ENCODE measurements at places on chromosomes 13 and 19. TPM values are rescaled to one million over a fixed set of nuclear protein-coding genes. Genes with fewer than 3 reads are reported as not detected.

NDUFA7 gene
- total RNA-seq: 20.6 TPM

NKG7 gene
- not detected for total RNA-seq

SLITRK6 gene
- 1.6 TPM for total RNA-seq

TSHZ3 gene
- 8.1 TPM for total RNA-seq

AZU1 gene
- total RNA-seq: not detected

ZNF835 gene
- total RNA-seq: not detected

ATP1A3 gene
- total RNA-seq: under 0.01 TPM

NCCRP1 gene
- not detected for total RNA-seq

CYP4F2 gene
- not detected for total RNA-seq

SOX1 gene
- total RNA-seq: not detected

TEX26 gene
- total RNA-seq: not detected

ZNF99 gene
- not detected for total RNA-seq

ZNF534 gene
- not detected for total RNA-seq

OR7G2 gene
- total RNA-seq: not detected

WDR87 gene
- not detected for total RNA-seq

GZMM gene
- not detected for total RNA-seq

GAS6 gene
- total RNA-seq: 220 TPM

ADGRE2 gene
- total RNA-seq: not detected

KIR2DL3 gene
- not detected for total RNA-seq

SMAD9 gene
- total RNA-seq: 4.8 TPM

NLRP4 gene
- not detected for total RNA-seq

SHC2 gene
- not detected for total RNA-seq

EDDM13 gene
- not detected for total RNA-seq

RFPL4AL1 gene
- total RNA-seq: not detected

MEF2B gene
- under 0.01 TPM for total RNA-seq

ZSCAN18 gene
- total RNA-seq: 3.0 TPM

VSTM1 gene
- total RNA-seq: not detected

OR10H1 gene
- total RNA-seq: not detected

KL gene
- not detected for total RNA-seq

SLC7A10 gene
- total RNA-seq: not detected

HCST gene
- not detected for total RNA-seq

NPAS1 gene
- 0.56 TPM for total RNA-seq

GIPC3 gene
- total RNA-seq: under 0.01 TPM

BCAM gene
- 2.3 TPM for total RNA-seq

ZNF865 gene
- total RNA-seq: under 0.01 TPM

ASPDH gene
- not detected for total RNA-seq

TEX30 gene
- 15.3 TPM for total RNA-seq

RASAL3 gene
- total RNA-seq: not detected

CRX gene
- not detected for total RNA-seq

All from IMR-90 (cell line).